ENCODE measurements at places on chromosomes 2 and 18. TPM values are rescaled to one million over a fixed set of nuclear protein-coding genes. Genes with fewer than 3 reads are reported as not detected.

GRCh38 chr2:157179324-157180105 is 78.0 kb upstream of the GALNT5 start:
- no peak for DNase-seq

DNA sequence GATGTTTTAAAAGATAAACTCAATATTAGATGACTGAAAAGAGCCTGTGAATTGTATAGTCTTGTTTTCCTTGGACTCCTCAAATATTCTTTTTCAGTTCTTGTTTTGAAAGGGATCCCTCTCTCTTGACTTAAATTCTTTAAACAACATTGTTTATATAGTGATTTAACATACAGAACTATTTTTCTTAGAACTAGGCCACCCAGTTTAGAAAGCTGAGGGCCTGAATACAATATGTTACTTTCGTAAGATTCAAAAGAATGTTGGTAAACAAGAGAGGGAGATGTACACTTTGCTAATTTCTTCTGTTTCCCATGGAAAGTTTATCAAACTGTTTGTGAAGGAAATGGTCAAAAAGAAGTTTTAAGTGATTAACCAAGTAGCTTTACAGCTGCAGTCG is 5.5 kb upstream of the TSPYL6 start:
- no peak for DNase-seq

GRCh38 chr2:202038471-202039277 is 5.0 kb downstream of the FZD7 start:
- DNase-seq = no peak

DNA sequence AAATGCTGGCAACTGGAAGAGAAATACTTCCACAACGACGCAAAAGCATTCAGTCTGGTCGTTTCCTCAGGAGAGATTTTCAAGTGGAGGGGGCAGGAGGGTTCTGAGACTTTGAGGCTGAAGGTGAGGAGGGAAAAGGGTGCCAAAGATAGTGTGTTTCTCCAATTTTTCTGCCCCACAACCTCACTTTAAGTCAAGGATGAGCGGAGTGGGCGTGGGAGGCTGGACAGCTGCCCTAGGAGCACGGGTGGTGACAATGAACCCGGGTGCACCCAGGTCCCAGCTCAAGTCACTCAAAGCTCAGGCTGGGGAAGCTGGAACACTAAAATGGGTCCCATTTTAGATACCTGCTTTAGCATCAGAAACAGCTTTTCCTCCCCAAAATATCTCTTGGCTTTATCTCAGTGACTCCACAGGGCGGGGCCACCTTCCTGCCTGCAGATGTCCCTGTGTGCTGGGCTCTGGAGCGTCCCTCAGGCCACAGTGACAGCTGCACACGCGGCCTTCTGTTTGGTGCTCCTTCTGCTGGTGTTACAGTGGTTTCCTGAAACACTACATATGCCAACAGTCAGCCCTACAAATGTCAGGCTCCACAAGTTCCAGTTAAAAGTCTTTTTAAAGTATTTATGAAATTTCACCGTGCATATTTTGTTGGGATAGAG is 1.4 kb upstream of the MBP start:
- DNase-seq = peak; percentile 53

GRCh38 chr2:241237047-241237446 is 48.6 kb downstream of the ANO7 start:
- DNase-seq = no peak

- peak; percentile 39 for DNase-seq
Observed at GRCh38 chr2:230956827-230957755, 32.0 kb upstream of the GPR55 start.

DNA sequence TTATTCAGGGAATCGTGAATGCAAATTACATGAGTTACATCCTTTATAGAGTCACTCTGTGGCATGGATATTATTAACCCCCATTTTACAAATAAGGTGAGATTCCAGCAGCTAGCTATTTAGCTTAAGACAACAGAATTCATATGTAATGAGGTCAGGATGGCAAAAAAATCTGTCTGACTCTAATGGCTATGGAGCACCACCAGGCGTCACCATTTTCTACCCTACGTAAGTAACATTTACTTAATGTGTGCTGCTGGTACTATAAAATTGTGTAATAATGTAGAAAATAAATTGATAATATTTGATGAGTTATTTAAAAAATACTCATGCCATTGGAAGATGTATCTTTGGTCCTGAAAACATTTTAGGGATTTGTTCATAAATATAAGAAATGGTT is 2040.1 kb upstream of the LRRTM1 start:
- DNase-seq = no peak

- DNase-seq = no peak
Observed at GRCh38 chr2:209911486-209911885, 91.0 kb upstream of the RPE start.

DNA sequence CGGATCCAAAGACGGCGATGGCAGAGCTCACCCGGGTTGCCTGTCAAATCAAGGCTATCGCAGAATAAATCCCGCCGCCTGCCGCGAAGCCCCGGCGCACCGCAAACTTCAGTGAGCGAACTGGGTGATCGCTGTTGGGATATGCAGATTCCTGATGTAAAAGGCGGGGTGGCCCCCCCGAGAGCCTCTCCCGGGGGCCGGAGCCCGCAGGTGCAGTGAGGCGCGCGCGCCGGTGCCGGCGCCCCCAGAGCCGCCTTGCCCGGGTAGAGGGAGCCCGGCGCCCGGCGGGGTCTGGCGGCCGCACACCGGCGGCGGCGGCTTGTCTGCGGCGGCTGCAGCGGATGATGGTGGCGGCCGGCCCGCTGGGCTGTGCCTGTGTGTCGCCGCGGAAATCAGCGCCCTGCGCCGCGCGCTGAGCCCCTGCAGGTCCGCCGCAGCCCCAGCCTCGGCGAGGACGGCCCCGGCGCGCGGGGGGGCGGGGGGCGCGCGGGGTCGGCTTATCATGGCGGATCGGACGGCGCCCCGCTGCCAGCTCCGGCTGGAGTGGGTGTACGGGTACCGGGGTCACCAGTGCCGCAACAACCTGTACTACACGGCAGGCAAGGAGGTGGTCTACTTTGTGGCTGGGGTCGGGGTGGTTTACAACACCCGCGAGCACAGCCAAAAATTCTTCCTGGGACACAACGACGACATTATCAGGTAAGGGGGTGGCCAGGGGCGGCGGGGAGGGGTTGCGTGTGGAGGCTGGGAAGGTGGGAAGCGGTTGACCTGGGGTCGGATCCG is 1.3 kb downstream of the EML6 start:
- peak; percentile 30 for DNase-seq

GRCh38 chr18:28584731-28585130 is 407.8 kb upstream of the CDH2 start:
- no peak for DNase-seq

DNA sequence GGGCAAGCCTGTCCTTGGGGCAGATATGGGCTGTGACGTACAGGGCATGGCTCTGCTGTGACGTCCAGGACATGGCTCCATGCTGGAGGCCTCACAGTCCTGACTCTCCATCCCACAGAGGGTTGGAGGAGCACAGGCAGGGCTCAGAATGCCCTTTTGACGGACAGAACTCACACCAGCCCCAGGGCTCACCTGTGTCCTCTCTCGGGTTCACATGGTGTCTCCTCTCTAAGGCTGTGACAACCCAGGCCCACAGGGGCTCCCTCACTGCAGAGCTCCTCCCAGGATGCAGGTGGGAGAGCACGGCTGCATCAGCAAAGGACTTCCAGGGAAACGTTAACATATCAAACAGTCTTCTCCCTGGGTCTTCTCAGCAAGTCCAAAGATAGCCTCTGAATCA is 133.8 kb downstream of the EIPR1 start:
- DNase-seq = no peak

DNA sequence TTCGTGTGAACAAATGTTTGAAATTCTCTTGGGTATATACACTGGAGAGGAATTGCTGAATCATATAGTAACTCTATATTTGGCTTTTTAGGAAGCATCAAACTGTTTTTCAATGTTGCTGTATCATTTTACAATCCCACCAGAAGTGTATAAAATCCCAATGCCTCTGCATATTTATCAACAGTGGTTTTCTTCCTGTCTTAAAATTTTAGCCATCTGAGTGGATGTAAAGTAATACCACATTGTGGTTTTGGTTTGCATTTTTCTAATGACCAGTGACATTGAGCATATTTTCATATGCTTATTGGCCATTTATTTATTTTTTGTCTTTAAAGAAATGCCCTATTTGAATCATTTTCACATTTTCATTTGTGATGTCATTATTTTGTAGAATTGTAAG is 22.8 kb upstream of the LRP1B start:
- no peak for DNase-seq

DNA sequence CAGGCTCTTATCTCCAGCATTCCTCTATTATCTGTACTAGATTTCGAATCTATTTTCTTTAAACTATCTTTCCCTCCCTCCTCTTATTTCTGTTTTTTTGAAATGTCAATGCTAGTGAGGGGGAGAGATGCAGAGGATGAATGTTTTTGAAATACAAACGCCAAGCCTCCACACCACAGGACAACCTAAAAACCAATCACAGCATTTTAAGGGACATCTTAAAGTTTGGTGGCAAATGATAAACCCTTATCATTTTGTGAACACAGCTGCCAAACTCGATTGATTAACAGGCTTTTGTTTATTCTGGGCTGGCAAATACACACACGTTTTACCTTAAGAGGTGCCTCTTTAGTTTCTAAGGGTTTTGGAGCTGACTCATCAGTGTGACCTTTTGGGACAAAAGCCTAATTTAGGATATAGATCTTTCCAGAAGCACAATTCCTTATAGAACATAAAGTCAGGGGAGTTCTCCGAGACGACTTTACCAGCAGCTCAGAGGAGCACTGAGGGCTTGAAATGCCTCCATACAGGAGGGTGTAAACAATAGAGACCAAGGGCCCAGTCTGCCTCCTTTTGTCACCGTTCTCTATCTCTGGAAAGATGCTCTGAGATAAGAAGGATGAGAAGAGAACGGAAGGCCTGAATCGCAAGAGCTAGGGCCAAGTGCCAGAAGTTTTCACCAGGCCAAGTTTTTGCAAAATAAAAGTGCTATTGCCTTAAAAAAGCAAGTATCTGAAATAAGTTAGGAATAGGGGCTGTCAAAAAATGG is 4.2 kb upstream of the MEIS1 start:
- no peak for DNase-seq

DNA sequence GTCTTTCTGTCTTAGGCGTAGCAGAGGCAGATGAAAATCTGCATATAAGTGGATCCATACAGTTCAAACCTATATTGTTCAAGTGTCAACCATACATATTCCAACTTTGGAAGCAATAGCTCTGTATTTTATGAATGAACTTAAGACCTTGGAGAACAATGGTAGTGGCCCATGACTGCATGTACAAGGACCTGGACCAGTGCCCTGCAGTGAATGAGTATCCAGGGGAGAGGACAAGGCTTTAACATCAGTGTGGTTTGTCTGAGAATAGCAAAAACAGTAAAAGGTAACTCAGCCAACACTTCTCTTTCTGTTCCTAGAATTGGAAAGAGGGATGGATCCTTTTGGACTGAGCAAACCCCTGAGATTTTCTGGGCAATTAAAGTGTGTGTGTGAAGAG is 230.8 kb upstream of the LINC00305 start:
- no peak for DNase-seq

Gene GRB14
- total RNA-seq = 10.2 TPM

Gene MRPL30
- total RNA-seq = 33.3 TPM

Gene CDH20
- not detected for total RNA-seq
